Naive thymus-derived CD4-positive, alpha-beta T cell (primary cell): ENCODE measurements at places on chromosomes 2 and 18. TPM values are rescaled to one million over a fixed set of nuclear protein-coding genes. Genes with fewer than 3 reads are reported as not detected.
A peak's percentile ranks its signal among the peaks of the same experiment; 100 is the strongest.

- DNase-seq = no peak
- H3K36me3 ChIP-seq = no peaks in the 10 kb centered on the region
- H3K4me3 ChIP-seq = no peak overlapping the region
- no peaks in the 10 kb centered on the region for H3K27me3 ChIP-seq
Observed at GRCh38 chr2:196887431-196887830, 39.1 kb downstream of the PGAP1 start.

GRCh38 chr18:60784161-60784560 is 411.6 kb upstream of the MC4R start:
- H3K27ac ChIP-seq = no peak overlapping the region
- no peaks in the 10 kb centered on the region for H3K4me1 ChIP-seq
- DNase-seq = no peak
- no peak overlapping the region for H3K4me3 ChIP-seq
- no peaks in the 10 kb centered on the region for H3K27me3 ChIP-seq
- no peaks in the 10 kb centered on the region for H3K36me3 ChIP-seq

GRCh38 chr2:240426845-240427721 is 8.4 kb upstream of the GPC1 start:
- H3K27ac ChIP-seq = no peak overlapping the region
- no peaks in the 10 kb centered on the region for H3K4me1 ChIP-seq
- no peaks in the 10 kb centered on the region for H3K27me3 ChIP-seq
- H3K4me3 ChIP-seq = no peak overlapping the region

DNA sequence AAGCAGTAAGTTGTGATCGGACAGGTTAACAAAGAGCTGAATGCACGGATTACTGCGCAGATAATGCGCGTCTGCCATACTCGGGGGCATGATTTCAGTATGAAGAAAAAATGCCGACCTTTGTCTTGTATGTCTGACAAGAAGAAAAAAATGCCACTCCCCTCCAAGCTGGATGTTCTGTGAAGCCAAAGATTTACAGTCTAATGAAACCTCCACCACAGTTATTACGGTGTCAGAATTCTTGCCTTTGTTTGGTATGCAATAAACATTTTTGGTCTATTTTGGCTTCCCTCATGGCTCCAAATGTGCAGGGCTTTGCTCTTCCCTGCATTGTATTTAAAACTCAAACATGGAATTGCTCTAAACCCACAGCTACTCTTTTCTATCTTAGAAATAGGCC is 72.2 kb upstream of the THUMPD2 start:
- no peaks in the 10 kb centered on the region for H3K36me3 ChIP-seq
- no peak overlapping the region for H3K4me3 ChIP-seq
- H3K27ac ChIP-seq = no peak overlapping the region
- no peaks in the 10 kb centered on the region for H3K4me1 ChIP-seq
- DNase-seq = no peak
- H3K27me3 ChIP-seq = no peaks in the 10 kb centered on the region

DNA sequence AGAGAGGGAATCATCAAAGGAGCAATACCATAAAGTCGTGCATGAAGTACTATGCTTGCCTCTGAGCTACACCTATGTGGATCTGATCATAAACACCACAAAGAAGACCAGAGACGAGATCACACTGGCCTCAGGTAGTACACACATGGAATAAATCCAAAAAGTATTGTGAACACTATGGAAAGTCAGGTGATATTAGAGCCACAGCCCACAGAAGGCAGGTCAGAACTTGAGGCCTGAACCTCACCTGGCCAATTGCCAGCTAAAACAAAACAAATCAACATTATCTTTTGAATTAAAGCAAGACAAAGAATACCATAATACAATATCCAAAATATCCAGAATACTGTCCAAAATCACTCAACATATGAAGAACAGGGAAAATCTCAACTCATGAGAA is 371.1 kb downstream of the NCKAP5 start:
- H3K27me3 ChIP-seq = no peaks in the 10 kb centered on the region
- no peak overlapping the region for H3K4me3 ChIP-seq
- DNase-seq = no peak
- no peaks in the 10 kb centered on the region for H3K36me3 ChIP-seq

DNA sequence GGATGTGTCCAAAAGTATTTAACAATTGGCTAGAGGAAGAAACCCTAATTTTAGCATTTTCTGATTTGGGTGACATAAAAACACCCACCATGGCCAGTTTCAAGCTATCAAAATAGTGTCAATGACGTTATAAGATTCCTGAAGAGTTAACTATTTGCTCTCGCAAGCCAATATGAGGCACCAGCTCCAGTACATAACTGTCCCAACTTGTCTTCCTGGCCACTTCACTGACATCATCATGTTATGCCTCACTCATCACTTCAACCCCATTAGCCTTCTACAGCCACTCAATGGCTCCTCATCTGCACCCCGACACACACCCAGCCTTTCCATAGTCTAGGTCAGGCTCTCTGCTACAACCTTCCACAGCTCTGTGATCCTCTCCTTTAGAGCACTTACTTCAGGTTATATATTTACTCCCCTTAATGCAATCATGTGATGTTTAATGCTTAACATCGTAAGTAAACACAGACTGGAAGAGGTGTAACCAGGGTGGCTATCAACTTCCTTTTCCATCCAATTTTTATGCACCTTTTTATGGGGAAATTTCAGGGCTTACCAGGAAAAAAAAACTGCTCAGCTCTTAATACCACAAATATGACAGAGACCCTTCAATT is 158.7 kb downstream of the VWC2L start:
- no peak overlapping the region for H3K27ac ChIP-seq
- no peaks in the 10 kb centered on the region for H3K27me3 ChIP-seq
- no peak overlapping the region for H3K4me3 ChIP-seq
- no peaks in the 10 kb centered on the region for H3K36me3 ChIP-seq
- no peak for DNase-seq

GRCh38 chr2:233287871-233288270 is 19.7 kb upstream of the SAG start:
- DNase-seq = no peak
- H3K27me3 ChIP-seq = no peaks in the 10 kb centered on the region
- H3K27ac ChIP-seq = peak overlapping the region; percentile 39
- no peak overlapping the region for H3K4me3 ChIP-seq
- peaks cover 63% of the 10 kb centered on the region for H3K36me3 ChIP-seq

DNA sequence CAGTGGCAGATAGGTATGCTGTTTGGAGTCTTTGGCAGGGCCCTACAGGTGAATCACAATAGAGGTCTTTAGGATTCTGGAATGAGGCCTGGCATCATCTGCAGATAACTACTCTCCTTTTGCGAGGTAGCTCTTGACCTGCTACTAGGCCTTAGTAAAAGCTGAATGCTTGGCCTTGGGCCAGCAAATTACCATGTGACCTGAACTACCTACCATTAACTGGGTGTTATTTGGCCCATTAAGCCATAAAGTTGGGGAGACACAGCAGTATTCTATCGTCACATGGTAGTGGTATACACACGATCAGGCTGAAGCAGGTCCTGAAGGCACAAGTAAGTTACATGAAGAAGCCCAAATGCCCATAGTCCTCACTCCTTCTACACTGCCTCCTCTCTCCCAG is 178.2 kb downstream of the PPP1R1C start:
- H3K36me3 ChIP-seq = no peaks in the 10 kb centered on the region
- no peak for DNase-seq
- no peak overlapping the region for H3K4me3 ChIP-seq
- no peaks in the 10 kb centered on the region for H3K4me1 ChIP-seq
- H3K27me3 ChIP-seq = no peaks in the 10 kb centered on the region
- no peak overlapping the region for H3K27ac ChIP-seq

- no peak overlapping the region for H3K4me3 ChIP-seq
- no peaks in the 10 kb centered on the region for H3K4me1 ChIP-seq
- H3K36me3 ChIP-seq = no peaks in the 10 kb centered on the region
- no peak for DNase-seq
- no peaks in the 10 kb centered on the region for H3K27me3 ChIP-seq
Observed at GRCh38 chr2:58140508-58141072, 94.0 kb downstream of the VRK2 start.

DNA sequence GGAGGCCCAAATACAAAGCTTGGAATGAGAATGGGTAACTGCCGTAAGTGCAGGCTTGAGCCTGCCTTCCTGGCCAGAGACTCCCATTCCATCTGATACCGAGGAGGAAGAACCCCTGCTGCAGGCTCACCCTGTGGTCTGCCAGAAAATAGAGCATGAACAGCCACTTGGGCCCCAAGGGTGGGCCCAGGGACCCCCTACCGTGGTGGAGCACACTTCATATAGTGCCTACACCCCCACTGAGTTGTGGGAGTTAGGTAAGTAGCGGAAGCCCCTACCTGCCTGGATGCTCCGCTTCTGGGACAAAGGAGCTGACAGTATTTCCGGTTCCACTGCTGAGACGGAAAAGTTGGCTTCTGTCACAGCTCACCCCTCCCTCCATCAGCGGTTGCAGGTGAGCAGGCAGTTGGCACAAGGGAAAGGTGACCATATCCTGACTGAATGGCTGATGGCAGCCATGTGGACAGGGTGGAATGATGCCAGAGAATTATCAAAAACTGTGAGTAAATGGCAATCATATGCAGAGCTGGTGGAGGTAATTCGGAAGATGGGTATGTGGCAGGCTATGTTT is 11.5 kb upstream of the C2orf42 start:
- DNase-seq = no peak
- H3K36me3 ChIP-seq = no peaks in the 10 kb centered on the region
- H3K27ac ChIP-seq = no peak overlapping the region

- no peaks in the 10 kb centered on the region for H3K27me3 ChIP-seq
- no peak overlapping the region for H3K27ac ChIP-seq
- DNase-seq = no peak
- H3K4me1 ChIP-seq = no peaks in the 10 kb centered on the region
- no peaks in the 10 kb centered on the region for H3K36me3 ChIP-seq
- no peak overlapping the region for H3K4me3 ChIP-seq
Observed at GRCh38 chr2:167745667-167746066, 501.7 kb downstream of the STK39 start.

DNA sequence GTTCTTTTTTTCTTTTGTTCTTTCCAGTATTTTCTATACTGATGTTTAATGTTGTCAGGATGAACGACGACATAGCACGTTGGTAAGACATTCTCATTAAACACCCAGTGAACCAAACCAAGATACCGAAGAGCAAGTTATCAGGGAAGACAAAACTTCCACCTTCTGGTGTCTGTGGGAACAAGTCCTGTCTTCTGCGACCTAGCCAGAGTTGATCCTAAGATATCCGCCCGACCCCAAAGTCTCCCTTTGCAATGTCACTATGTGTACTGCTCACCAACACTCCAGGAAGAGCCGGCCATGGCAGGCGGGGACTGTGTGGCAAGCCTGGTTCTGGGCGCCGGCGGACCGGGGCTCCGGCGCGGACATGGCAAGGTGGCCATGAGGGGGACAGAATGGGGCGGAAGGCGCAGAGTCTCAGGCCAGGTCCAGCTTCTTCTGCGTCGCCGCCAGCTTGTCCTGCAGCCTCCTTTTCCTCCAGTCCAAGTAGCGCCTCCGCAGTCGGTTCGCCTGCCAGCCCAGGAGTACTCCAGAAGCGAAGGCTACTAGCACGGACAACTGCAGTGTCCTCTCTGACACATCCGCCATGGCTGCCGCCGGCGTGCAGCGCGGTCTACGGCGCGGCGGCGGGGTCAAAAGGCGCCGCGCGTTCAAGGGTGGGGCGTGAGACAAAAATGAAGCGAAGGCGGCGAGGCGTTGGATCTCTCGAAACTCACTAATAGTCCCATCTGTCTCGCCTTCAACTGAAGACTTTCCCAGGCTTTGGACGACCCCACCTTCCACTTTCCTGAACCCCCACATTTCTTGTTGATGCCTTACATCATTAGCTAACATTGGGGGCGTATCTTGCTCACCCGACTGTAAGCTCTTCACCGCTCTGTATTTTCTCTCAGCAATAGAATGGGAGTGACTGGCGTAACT is at the start of gene MTLN:
Gene MTLN, minus strand, starts transcription at position 610 of the 921 bp plus-strand sequence. Its CDS starts 22 bp downstream, at position 588.
- H3K36me3 ChIP-seq = peaks cover 3% of the 10 kb centered on the region
- peak within 1 kb of the TSS; percentile 81 for H3K27ac ChIP-seq
- peak within 1 kb of the TSS; percentile 81 for H3K4me3 ChIP-seq
- peak; percentile 81 for DNase-seq
- H3K27me3 ChIP-seq = no peaks in the 10 kb centered on the region
- H3K4me1 ChIP-seq = peaks cover 3% of the 10 kb centered on the region

- no peaks in the 10 kb centered on the region for H3K27me3 ChIP-seq
- H3K4me3 ChIP-seq = no peak overlapping the region
- H3K4me1 ChIP-seq = peaks cover 12% of the 10 kb centered on the region
- H3K27ac ChIP-seq = no peak overlapping the region
- H3K36me3 ChIP-seq = no peaks in the 10 kb centered on the region
Observed at GRCh38 chr2:54967759-54968365, 82.4 kb downstream of the RTN4 start.

DNA sequence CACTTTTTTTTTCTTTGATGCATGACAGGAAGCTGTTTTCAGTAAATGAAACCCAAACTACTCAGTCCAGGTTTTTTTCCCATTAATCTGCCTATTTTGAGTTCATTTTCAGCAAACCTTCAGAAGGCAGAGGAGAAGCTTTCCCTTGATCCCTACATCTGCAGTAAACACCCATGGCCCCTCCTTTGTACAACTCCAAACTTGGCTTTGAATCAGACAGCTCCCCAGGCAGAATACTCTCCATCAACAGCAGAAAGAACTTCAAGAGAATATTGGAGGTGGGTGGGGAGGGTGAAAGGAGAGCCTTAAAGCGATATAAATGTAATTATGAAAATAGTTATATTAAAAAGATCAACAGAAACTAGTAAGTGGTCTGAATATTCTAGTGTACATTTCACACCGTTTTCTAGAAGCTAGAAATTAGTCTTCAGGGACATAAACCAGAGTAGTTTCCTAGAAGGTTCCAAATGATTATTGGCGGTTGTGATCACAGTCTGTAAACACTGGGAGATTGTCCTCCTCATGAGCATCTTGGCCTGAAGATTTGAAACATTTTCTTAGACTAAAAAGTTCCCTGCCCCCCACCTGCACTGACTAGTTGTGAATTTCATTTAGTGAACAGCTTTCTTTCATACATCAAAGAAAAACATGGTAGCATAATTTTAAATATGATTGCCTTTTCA is 75.1 kb upstream of the STK39 start:
- H3K27me3 ChIP-seq = no peaks in the 10 kb centered on the region
- H3K4me3 ChIP-seq = no peak overlapping the region
- no peaks in the 10 kb centered on the region for H3K4me1 ChIP-seq
- no peak for DNase-seq
- no peak overlapping the region for H3K27ac ChIP-seq

DNA sequence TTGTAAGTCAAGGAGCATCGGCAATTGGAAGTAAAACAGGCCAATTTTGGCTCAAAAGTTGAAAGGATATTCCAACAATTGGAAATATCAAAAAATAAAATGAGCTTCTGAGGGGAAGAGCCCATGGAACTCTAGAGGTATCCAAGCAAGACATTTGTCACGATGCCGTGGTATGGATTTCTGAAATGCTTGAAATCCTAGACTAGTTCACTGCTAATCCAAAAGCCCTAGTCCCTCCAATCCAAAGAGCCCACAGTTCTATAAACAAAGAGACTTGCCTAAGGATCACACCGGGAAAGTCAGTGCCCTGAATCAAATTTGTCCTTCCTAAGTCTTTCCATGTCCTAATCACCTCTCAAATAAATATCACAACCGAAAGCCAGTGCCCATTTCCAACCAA is 85.1 kb downstream of the CLHC1 start:
- no peaks in the 10 kb centered on the region for H3K27me3 ChIP-seq
- H3K27ac ChIP-seq = no peak overlapping the region
- peaks cover 4% of the 10 kb centered on the region for H3K4me1 ChIP-seq
- no peak for DNase-seq

The TMSB10 gene
- 6,721 TPM for polyA plus RNA-seq

The ZSWIM2 gene
- polyA plus RNA-seq = not detected

The ALPP gene
- polyA plus RNA-seq = not detected

The ILKAP gene
- 48.1 TPM for polyA plus RNA-seq

The CHPF gene
- 7.8 TPM for polyA plus RNA-seq
